ENCODE measurements at places on chromosomes 4 and X.

DNA sequence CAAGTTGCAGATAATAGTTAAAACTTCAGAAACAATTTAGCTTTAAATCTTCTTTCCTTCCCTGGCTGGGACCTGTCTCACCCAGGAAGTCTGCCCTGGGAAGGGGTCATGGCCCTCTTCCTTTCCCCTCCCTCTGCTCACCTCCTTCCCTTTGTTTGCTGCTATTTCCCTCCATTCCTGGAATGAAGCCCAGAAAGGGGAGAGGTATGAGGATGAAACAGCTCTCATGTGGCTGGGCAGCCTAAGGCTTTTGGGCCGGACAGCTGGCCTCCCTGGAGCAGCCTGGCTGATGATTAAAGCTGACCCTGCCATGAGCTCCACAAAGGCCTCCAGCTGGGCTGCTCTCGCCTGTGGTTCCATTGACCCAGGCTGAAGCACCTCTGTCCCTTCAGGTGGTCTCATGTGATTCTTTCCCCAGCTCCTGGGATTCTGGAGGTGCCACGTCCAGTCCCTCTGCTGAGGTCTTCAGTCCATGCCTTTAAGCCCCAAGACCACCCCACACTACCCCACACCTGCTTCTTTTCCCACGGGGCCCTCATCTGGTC, 202.1 kb downstream of the PTTG2 start:
- DNase-seq: no peak

DNA sequence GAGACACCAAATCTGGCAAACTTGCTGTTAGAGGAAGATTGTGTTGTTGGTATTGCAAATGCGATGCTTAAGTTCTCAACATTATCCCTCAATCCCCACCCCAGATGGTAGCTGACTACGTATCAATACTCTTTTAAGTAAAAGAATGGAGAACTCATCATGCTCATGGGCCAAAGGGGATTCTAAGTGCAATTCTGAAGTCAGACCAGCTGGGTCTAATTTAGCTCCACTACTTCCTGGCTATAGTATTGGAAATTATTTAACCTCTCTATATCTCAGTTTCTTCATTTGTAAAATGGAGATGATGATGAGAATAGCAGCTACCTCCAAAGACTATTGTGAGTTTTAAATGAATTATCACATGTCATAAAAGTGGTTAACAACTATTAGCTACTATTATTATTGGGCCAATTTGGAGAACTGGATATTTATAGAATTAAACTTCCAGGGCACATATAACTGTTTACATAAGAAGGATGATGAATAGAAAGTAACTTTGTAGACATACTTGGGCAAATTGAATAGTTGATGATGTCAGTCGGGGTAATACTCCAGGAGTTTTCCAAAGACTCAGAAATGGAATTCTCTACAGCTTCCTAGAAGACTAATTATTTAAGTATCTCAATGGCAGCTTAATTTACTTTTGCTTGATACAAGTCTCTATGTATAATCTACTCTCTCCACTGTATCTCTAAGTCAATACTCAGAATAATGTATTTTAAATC, 5.0 kb upstream of the SLAIN2 start:
- DNase-seq: no peak

DNA sequence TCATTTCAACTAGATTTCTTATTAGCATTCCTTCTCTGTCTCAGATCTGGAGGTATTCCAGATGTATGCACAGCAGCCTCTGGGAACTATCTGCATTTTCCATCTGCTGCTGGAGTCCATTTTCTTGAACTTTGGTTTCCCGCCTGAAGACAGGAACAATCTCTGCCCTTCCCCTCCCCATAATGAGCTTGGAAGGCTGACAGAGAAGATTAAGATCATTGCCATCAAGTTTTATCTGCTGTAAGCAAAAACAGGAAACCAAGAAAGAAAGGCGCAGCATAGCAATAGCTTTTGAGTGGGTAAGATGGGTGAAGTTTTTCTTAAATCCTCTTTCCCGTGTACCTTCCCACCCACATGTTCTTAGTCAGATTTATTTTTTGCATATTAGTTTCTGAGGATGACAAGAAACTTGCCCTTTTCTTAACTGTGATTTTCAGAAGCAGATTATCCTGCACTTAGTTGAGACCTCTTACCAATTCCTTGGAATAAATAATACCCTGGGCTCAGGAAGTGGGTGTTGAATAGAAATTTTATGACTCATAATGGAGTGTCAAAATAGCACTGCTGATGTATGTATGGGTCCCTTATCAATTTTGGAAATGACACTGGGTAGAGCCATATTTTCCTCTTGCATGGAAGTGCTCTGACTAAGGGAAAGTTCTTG, 78.3 kb downstream of the CT47B1 start:
- no peak for DNase-seq

- DNase-seq: no peak
Observed at GRCh38 chrX:25925946-25926345, 212.2 kb upstream of the MAGEB18 start.

DNA sequence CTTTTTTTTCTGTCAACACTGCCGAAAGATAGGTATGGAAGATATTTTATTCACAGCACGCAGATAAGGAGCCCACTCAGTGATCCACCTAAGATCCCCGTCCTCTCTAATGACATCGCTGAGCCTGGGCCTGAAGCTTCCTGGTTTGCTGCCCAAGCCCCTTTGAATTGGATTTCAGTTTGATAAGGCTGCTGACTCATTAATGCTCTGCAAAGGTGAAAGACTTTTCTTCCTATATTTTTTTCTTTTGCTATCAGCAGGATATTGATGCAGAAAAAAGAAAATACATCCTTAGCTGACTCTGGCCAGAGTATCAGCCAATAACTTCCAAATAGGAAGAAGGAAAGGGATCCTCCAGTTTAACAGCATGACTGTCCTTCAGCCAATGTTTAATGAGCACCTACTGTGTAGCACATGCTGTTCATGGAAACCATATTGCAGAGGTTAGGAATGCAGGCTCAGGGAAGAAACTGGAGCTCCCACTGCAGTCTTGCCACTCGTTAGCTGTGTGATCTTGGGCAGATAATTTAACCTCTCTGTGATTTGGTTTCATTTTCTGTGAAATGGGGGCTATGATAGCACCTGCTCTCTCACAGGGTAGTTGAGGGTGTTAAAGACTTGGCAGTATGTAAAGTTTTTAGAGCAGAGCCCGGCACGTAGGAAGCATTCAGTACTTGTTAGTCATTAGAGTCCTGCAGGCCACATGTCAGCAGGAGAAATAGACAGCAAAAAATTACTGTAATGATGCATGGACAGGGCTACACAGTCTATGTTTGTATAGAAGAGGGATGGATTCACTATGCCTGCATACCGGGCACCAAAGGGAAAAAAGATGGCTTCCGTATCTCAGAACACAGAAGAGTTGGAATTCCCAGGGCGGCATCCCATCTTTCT, 39.3 kb downstream of the EVC start:
- no peak for DNase-seq

GRCh38 chr4:57055886-57056285, 54.3 kb downstream of the IGFBP7 start:
- DNase-seq: no peak

DNA sequence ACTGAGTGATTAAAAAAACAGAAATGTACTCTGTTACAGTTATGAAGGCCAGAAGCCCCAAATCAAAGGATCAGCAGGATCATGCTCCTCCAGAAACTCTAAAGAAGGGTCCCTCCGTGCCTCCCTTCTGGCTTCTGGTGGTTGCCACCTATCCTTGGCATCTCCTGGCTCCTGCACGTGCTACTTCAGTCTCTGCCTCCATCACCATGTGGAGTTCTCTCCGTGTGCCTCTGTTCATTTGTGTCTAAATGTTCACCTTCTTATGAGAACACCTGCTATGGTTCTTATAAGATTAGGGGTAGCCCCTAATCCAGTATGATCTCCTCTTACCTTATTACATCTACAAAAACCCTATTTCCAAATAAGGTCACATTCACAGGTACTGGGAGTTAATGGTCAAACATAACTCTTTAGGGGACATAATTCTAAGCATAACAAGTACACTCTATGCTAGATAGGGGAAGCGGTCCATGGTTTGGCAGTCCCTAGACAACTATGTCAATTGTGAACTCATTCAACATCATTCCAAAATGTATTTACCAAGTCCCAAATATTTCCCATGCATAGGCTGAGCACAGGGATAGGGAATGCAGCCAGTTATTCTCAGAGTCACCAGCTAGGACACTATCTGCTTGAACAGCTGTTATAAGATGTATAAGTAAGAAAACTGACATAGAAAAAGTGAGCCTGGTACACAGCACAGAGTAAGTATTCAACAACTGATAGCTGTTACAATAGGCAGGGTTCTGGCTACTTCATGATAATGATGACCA, 295.5 kb upstream of the BOD1L1 start:
- DNase-seq: no peak

- DNase-seq: no peak
Observed at GRCh38 chr4:153511104-153511503, 44.9 kb downstream of the TMEM131L start.

DNA sequence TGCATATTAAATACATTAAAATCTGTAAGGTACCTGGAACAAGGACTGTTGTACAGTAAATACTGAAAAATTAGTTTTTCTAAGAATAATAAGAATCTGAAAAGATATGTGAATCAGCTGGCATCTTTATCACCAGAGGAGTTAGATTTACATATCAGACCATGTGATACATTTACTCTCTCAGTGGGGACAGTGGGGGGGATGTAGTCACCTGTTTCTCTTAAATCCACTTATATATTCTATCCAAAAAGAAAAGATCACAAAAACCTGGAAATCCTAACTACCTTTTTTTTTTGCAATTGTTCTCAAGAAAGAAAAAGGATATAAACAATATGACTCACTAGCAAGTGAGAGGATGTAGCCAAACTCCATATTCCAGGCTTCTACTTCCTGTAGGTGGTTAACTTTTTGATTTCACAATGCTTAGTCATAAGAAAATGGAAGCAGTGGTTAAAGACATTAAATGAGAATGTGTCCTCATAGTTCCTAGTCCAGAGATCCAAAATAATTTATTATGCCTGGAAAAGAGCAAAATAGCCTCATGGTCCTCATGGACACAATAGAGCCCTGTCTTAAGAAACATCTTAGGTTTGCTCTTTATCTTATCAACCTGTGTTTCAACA, 22.5 kb upstream of the MYOZ2 start:
- no peak for DNase-seq

DNA sequence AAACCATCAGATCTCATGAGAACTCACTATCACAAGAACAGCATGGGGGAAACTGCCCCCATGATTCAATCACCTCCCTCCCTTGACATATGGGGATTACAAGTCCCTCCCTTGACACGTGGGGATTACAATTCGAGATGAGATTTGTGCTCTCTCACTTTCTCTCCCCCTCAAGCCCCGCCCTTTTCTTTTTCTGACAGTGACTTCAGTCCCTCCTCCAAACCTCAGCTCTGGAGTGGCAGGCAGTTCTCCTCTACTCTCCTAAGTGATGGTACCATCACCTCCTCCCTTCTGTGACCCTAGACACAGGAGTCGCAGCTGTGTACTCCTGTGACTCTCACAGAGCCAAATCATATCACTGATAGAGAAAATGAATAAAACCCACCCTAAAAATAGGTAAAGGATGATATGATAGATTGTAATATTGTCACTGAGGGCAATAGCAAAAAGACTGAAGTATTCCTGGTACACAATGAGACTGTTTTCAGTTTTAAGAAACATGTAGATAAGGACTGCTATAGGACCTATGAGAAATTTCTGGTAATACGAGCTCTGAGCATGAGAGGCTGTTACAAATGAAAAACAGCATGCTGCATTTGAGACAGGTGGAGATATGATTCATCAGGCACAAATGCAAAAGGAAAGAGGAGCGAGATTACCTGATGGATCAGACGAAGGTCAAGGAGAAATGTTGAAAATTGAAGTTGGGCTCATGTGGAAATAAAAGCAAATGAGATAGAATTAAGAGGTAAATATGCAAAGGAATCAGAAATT, 101.2 kb upstream of the CBLL2 start:
- DNase-seq: no peak

GRCh38 chr4:80434238-80434637, 98.7 kb downstream of the CFAP299 start:
- DNase-seq: no peak

- DNase-seq: no peak
Observed at GRCh38 chr4:18684932-18685331, 663.4 kb upstream of the LCORL start.

DNA sequence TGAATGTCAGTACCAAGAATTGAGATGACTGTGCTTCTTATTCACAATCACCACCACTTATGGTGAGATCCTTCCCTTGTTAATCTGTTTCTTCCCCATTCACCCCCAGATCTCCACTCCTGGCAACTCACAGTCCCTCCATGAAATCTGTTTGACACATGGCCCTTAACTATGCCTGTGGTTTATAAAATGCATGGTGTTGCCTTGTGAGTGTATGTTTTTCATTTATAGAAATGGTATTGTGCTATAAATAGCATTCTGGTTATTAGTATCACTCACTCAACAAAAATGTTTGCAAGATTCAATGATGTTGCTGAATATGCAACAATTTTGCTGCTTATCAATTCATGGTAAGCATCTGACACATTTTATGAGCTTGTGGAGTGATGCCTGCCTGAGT, 131.0 kb downstream of the PRKX start:
- no peak for DNase-seq

DNA sequence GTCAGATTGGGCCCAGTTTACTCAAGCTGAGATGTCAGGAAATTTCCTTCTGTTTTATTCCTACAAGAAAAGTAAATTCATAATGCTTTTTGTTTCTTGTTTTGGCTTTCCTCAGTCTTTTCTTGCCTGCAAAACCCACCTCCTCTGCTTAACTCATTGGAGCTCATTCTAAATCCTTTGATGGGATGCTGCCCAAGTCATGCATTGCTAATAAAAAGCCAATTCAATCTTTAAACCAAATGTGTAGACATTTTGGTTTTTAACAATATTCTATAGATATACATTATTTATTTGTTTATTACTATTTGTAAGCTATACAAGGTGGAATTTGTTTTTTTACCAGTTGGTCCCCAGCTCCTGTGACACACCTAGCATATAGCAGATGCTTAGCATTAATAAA, 13.2 kb upstream of the PDE5A start:
- DNase-seq: no peak

DNA sequence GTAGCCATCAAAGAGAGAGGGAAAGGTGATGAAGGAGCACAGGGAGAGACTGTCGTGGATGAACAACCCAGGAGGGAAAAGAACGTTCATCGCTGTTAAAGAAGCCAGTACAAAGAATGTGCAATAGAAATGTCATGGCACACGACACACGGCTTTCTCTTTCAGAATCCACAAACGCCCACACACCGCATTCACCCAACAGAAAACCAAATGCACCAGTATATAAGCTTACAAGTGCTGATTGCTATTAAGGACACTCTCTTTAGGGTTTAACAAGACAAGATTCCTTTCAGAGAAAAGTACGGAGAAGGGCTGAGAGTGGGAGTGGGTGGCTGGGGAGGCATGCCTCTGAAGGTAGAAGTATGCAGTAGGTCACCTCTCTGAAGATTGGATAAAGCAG, 80.2 kb downstream of the C4orf51 start:
- DNase-seq: no peak

DNA sequence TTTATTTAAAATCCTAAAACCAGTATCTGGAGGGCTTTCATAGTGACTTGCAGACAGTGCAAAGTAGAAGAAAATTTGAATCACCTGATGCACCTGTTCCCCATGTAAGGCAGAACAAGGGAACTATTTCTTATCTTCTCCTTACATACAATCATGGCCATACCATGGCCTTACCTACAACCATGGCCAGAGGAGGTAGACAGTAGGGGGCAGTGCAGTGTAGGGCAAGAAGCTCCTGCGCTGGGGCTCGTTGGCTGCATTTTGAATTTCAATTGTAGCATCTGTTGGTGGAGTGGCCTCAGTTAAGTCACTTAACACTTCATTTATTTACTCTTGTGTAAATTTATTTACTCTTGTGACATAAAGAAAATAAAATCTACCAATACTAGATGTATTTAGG, 33.0 kb downstream of the GALNTL6 start:
- DNase-seq: no peak

GRCh38 chr4:152992466-152992865, 56.3 kb downstream of the FHDC1 start:
- DNase-seq: no peak

Measured in activated naive CD4-positive, alpha-beta T cell treated with Interleukin-2 at 50 U/mL for 16 hours (primary cell).